ENCODE measurements at places on chromosomes 16 and 17.
A peak's percentile ranks its signal among the peaks of the same experiment; 100 is the strongest.

GRCh38 chr16:66376577-66377305 lies 10.2 kb downstream of the CDH5 start:
- DNase-seq: no peak

DNA sequence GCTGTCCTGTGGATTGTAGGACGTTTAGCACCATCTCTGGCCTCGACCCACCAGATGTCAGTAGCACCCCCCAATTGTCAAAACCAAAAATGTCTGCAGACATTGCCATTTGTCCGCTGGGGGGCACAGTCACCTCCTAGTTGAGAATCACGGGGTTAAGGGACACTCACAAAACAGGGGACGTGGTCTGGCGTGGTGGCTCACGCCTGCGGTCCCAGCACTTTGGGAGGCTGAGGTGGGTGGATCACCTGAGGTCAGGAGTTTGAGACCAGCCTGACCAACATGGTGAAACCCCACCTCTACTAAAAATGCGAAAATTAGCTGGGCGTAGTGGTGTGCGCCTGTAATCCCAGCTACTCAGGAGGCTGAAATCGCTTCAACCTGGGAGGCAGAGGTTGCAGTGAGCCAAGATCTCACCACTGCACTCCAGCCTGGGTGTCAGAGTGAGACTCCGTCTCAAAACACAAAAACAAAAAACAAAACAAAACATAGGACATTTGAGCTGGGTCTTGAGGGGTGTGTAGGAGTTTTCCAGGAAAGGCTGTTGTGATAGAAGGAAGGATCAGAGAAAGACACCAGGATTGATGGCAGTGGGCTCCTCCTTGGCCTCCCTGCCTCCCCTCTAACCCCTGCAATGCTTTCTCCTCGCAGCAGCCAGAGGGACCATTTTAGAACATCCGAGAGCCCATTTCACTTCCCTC lies 171.8 kb upstream of the GSE1 start:
- no peak for DNase-seq

- no peak for DNase-seq
These were observed 14.7 kb upstream of the USP31 start for GRCh38 chr16:23163921-23164320.

- no peak for DNase-seq
These were observed 9.8 kb downstream of the UNC13D start for GRCh38 chr17:75834279-75834920.

GRCh38 chr16:70432723-70433457 lies 6.0 kb downstream of the ST3GAL2 start:
- DNase-seq: no peak

DNA sequence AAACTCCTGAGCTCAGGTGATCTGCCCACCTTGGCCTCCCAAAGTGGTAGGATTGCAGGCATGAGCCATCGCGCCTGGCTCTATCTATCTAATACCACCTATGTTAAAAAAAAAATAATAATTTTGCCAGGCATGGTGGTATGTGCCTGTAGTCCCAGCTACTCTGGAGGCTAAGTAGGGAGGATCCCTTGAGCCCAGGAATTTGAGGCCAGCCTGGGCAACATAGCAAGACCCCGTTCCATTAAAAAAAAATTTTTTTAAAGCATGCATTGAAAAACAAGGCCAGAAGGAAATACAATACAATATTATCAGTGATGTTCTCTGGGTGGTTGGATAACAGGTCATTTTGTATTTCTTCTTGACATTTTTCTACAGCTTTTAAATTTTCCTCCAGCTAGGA lies 45.2 kb upstream of the HELZ start:
- DNase-seq: no peak

- DNase-seq: no peak
These were observed 1.7 kb downstream of the SLC22A31 start for GRCh38 chr16:89198417-89199240.

- no peak for DNase-seq
These were observed 78.2 kb upstream of the TMEM97 start for GRCh38 chr17:28240688-28241340.

GRCh38 chr17:51692917-51693316 lies 432.6 kb downstream of the UTP18 start:
- DNase-seq: no peak

- DNase-seq: peak; percentile 73
These were observed 348.7 kb upstream of the TNRC6C start for GRCh38 chr17:77609553-77610517.

- DNase-seq: peak; percentile 2
These were observed 126.3 kb downstream of the ZNF778 start for GRCh38 chr16:89343501-89344457.
